ENCODE measurements at places on chromosomes 6 and 20.

GRCh38 chr20:36815454-36816091, 42.0 kb upstream of the DSN1 start:
- no peak for DNase-seq

- DNase-seq = no peak
Measured at GRCh38 chr6:160261991-160262680, 3.5 kb upstream of the SLC22A2 start.

DNA sequence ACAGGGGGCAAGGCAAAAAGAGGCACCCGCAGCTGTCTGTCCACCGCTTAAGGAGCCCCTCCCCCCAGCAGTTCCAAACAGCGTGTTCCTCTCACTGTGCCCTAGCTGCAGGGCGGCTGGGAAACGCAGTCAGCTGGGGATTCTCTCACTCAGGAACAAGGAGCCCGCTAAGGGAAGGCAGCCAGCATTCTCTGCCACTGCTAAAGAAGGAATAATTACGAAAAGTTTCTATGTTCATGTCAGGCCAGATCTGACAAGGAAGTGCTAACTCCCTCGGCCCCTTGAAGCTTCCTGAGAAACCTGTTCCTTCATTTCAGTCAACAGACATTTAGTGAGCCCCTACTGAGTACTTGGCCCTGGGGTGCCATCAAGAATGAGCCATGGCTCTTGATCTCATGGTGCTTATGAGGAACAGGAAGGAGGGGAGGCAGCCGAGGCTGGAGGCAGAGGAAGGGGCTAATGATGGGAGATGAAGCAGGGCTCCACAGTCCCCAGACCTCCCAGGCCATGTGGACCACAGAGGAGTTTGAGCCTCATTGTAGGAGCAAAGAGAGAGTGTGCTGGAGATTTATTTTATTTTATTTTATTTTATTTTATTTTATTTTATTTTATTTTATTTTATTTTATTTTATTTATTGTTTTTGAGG, 101.7 kb upstream of the PMEPA1 start:
- DNase-seq = no peak

DNA sequence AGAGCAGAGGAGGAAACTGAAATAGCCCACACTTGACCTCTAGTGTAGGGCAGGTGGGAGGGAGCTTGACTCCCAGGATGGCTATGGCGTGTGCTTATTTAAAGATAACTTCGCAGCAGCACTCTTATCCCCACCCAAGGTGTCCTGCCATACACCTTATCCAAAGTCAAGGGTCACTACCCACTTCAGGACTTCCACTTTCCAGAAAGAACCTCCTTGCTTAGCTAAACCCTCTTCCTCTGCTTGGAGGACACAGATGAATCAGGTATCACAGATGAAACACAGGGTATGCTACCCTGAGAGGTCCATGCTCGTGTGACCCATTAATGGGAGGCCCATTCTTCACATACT, 2.3 kb downstream of the RIN2 start:
- no peak for DNase-seq

DNA sequence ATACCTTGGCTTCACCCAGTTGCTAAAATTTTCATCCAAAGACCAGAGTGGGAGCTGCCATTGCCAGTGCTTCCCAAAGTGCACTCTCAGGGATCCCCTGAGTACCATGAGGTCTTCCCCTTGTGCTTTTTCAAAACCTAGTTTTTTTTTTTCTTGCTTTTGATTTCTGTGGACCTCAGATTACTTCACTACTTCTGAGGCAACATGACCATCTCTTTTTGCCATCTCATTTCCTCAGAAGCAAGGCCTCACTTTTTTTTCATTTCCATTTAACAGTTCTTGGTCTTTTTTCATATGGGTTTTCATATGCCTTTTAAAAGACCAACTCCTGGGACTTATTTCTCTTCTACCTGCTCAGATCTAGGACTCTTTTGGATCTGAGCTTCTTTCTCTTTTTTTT, 64.1 kb upstream of the MMS22L start:
- DNase-seq = no peak

DNA sequence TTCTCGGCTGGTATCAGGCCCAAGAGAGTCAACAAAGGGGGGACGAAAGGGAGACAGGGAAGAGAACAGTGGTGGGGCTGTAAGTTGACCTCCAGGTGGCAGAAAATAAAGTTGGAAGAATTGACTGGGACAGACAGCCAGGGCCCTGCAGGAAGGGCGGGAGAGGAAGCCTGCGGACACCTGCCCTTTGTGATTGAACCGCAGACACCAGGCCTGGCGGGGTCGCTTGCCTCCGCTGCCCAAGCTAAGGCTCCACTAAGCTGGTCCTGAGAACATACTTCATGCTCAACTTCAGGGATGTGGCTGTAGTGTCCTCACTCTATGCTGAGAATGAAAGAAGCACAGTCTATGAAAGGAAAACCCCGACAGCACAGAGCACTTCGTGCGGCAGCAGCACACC, 53.8 kb downstream of the RPP40 start:
- no peak for DNase-seq

- no peak for DNase-seq
Measured at GRCh38 chr6:112764377-112764776, 417.2 kb downstream of the RFPL4B start.

DNA sequence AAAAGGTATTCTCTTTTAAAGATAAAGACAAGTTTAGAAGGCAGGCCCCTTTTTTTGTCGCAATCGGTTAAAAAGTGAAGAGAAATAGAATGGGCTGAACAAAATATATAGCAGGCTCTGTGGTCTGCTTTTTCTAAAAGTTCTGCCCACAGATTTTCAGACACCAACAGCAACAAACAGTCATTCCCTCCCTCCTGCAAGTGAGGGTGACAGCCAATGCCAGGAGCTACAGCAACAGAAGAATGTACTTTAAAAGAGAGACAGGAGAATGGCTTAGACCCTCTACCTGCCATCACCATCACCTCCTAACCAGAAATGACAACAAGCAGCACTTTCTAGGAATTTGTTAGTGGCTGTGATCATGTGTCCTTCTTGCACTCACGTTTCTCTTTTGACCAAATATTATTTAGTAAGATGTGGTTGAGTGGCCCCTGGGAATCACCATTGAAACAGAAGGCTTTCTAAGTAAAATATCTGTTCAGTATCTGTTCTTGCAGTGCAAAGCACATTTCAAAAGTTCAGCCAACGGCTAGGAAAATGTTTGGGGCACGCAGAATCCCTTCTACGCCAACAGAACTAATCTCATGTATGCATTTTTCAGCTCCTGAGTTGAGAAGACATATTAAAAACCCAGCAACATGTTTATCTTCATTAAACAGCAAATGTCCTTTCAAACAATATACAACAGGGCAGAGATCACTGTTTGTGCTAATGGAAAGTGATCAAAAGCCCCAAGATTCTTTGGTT, 248.5 kb downstream of the ATXN1 start:
- DNase-seq = no peak

DNA sequence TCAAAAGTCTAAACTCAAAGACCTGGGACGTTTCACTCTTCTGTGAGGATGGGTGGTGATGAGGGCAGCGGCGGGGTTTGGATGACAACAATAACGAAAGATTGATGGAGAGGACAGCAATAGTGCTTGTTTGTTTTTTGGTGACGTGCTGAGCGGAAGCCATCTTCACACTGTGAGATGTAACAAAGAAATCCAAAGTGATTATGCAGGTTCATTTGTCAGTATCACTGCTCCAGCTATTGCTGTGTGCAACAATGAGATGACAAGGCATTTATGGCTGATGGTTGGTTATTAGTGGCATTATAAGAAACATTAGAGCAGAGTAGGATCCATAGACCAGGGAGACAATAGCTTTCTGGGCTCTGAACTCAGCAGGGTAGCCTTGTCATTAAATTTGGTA, 306.7 kb downstream of the RNF144B start:
- DNase-seq = no peak

DNA sequence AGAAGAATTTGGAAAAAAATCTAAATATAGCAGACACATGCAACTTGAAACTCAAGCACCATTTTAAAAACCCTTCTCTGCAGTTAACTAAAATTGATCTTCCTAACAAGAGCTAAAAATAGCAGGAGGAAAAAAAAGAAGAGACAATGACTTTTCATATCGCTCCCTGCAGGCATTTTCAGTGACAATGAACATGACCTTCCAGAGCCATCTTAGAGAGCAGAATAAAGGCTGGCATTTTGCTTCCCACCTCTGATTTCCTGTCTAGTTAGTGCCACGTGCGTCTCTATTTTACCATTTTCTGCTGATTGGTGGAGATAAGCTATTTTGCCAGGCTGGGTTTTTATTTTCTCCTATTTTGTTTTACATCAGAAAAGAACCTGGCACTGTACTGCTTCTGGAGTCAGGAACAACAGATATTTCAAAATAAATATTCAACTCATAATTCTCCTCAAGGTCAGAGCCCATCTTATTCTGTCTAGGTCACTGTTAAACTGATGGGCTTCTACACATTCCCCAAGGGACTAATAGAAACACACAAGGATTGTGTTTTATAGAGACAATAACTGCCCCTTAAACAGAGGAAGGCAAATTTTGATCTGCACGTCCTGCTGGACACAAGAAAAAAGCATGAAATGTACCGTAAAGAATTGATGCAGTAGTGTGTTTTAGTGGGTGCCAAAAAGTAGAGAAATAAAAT, 70.2 kb upstream of the ENPP5 start:
- DNase-seq = no peak

GRCh38 chr6:12343440-12344162, 53.4 kb downstream of the EDN1 start:
- DNase-seq = peak; percentile 28

GRCh38 chr20:58078741-58079522, 149.5 kb downstream of the ANKRD60 start:
- peak; percentile 84 for DNase-seq

GRCh38 chr6:100271625-100272024, 193.1 kb downstream of the SIM1 start:
- no peak for DNase-seq

- peak; percentile 84 for DNase-seq
Measured at GRCh38 chr6:28474441-28475219, 31.3 kb upstream of the ZSCAN23 start.

DNA sequence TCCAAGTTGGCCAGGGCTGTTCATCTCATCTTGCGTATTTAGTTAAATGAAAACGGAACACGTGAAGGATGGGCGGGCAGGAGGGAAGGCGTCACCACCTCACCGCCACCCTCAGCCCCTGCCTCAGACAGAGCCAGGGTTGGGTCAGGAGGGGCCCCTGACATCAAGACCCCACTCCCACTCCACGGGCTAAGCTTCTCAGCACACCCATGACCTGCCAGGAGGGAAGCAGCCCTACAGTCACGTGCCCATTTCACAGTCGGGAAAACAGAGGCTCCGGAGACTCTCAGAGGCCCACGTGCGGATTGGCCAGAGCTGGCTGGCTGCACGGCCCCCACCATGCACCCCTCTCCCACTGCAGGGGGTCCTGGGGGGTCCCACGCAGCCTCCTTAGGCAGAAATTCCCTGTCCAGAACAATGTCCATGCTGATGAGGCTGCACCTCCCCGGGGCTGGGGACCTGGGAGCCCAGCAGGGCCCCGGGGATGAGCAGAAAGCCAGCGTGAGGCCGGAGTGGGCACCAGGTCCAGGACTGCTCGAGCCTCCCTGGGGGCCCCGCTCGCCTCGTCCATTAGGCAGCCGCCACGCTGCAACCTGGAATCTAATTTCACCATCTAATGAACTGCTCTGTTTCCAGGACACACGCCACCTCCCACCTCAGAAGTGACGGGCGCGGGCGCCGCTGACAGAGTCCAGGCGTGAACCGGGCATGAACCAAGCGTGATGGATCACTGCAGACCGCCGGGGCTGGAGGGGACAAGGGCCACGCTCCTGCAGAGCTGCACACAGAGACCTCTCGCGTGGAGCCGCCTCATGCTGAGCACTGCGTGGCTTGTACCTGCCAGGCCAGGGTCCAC, 15.8 kb downstream of the KCNQ2 start:
- no peak for DNase-seq

DNA sequence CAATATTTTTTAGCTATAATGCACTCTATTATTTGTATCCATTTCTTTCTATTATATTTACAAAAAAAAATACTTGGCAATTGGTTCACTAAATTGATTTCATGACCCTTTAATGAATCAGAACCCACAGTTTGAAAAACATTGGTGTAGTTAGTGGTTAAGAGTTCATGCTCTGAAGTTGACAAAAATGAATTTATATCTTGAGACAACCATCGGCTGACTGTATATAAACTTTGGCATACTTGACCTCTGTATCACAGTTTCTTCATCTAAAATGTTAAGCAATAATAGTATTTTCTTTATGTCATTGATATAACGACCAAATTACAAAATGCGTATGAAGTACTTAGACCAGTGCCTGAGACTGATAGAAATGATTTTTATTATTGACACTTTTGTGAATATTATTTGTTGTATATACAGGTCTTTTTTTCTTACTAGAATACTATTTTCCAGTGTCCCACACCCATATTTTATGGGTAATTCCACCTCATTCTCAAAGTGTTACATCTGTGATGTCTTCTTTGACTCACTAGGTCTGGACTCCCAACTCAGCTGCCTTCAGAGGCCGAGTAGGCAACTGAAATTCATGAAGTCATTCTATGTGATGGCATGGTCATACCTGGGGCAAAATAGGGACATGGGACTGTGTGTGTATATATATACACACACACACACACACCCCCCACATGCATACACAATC, 459.2 kb downstream of the RFPL4B start:
- DNase-seq = peak; percentile 47

DNA sequence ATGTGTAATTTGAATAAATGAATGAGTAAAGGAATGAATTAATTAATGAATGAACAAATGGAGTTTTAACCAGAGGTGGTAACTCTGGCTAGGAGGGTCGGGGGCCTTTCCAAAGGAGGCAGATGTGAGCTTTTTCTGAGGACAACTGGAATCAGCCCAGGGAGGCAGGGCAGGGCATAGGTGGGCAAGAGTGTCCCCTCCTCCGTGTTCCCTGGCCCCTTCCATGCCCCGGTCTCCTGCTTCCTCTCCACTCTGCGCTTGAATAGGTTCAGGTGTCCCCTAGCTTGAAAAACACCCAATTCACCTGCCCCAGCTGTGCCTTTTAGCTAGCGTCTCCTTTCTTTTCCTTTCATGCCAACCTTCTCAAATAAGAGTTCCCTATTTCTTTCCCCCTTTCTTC, 473.1 kb downstream of the CDH26 start:
- DNase-seq = no peak

DNA sequence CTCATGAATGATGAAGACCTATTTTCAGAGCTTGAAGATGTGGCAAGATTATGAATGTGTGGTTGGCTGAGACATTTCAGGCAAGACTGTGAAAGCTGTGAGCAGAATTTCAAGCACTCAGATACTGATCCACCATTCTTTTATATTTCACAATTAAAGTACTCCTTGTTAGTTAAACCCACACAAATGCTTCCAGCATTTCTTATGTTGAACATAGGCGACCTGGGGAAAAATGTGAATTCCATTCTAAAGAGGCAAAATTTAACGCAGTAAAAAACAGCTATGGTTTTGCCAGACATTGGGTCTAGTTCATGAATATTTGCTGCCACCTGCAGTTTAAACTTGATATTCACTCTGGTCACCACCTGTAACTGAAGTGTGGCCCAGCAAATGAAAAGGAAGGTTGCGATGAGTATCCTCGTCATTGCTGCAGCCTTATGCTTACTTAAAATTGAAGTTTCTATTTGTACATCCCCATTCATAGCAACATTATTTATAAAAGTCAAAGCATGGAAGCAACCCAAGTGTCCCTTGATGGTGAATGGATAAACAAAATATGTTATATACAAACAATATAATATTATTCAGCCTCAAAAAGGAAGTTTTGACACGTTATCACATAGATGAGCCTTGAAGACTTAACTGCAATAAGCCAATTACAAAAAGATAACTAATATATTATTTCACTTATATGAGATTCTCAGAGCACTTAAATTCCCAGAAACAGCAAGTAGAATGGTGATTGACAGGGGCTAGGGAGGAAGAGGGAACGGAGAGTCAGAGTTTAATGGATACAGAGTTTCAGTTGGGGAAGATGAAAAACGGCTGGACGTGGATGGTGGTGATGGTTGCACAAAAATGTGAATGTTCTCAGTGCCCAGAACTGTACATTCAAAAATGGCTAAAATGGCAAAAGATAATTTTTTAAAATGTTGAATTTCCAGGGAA, 32.4 kb upstream of the FAM184A start:
- DNase-seq = peak; percentile 47

All from fibroblast of skin of abdomen (primary cell).